ENCODE measurements at places on chromosomes 4 and X. TPM values are rescaled to one million over a fixed set of nuclear protein-coding genes. Genes with fewer than 3 reads are reported as not detected.

- no peak for DNase-seq
Measured at GRCh38 chr4:17670423-17670822, 56.0 kb downstream of the MED28 start.

Gene BEX2
- 0.92 TPM for polyA plus RNA-seq

DNA sequence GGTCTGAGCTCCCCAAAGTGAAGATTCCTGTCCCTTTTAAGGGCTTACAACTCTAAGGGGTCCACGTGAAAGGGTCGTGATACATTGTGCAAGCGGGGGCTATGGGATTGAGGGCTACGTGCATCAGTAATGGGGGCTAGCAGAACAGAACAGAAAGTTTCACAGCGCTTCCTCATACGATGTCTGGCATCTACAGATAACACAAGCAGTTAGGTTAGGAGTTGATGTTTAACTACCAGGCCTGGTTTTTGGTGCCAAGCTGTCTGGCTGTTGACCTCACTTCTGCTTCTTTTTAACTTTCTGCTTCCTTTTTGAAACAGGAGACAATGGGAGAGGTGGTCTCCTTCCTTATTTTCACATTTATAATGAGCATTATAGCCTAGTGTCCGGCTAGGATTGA is 368.6 kb upstream of the CXorf51A start:
- no peak for DNase-seq

DNA sequence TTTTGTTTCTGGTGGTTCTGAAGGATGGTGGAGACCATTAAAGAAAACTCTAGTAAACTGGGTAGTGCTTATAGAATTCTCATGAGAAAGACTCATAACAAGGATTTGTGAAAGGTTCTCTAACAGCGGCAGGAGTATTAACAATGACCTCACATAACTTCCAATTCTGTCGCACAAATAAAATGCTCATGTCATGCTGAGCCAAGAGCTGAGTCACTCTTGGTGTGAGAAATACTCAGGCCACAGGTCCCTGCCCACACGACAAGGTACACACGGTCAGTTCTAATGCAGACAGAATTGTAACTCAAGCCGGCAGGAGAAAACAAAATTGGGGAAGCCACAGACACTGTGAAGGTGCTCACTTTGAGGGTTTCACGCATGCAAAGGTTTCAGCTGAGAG is 34.4 kb upstream of the C4orf50 start:
- DNase-seq = no peak

- no peak for DNase-seq
Measured at GRCh38 chrX:127574829-127575228, 477.4 kb downstream of the ACTRT1 start.

Gene IDS
- polyA plus RNA-seq = 44.0 TPM

GRCh38 chr4:116066711-116067245 is 953.4 kb upstream of the NDST4 start:
- no peak for DNase-seq

DNA sequence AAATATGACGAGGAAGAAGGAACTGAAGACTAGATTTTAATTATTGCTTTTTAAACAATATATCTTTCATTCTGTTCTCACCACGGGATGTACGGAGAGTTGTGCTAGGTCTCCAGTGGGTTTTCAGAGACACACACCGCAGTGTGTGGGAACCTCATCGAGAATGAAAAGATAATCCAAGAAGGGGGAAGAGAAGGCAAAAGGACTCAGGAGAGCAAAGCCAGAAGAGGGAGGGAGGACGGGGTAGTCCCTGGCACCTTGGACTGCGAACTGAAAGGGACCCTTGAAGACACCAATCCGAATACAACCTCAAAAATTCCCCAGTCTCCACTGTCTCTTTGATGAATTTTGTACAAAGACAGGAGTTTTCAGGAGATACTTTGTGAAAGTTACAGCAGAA is 932 bp upstream of the LEF1 start:
- DNase-seq = no peak

- peak; percentile 29 for DNase-seq
Measured at GRCh38 chr4:70838204-70838603, 1.5 kb downstream of the GRSF1 start.

DNA sequence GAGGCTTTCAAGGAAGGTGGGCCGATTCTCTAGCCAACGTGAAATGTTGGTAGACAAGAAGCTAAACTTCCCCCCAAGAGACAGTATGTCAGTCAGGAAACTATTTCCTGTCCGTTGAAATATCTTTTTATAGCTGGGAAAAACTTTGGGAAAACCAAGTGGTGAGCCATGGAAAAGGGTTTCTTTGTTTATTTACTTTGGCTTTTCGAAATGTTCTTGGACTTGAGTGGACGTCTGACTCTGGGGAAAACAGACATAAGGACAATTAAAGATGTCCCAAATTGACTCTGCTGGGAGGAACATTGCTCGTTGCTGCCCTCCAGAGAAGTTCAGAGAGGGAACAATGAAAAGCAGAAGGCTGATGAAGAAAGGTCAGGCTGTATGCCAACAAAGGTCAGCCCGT is 295.4 kb downstream of the RAPGEF2 start:
- DNase-seq = peak; percentile 81

Gene CHRDL1
- polyA plus RNA-seq = not detected

Gene TMEM156
- polyA plus RNA-seq = 0.33 TPM

Gene XPNPEP2
- 0.03 TPM for polyA plus RNA-seq

Gene TEC
- polyA plus RNA-seq = 0.18 TPM

Gene CENPVL2
- polyA plus RNA-seq = not detected

- no peak for DNase-seq
Measured at GRCh38 chr4:156290811-156291210, 337.1 kb upstream of the CTSO start.

GRCh38 chrX:54920610-54921426 is at the start of gene TRO:
TSS of gene TRO (plus strand) at chrX:54920824. CDS start at chrX:54922247, 1,423 bp downstream.
- no peak for DNase-seq

Measured in endothelial cell of umbilical vein (primary cell).